HT1080 (cell line): ENCODE measurements at places on chromosomes 1 and 21. TPM values are rescaled to one million over a fixed set of nuclear protein-coding genes. Genes with fewer than 3 reads are reported as not detected.

GRCh38 chr1:239792157-239792556, 299.5 kb upstream of the FMN2 start:
- no peak for DNase-seq

- no peak for DNase-seq
Measured at GRCh38 chr1:156645056-156645455, 3.1 kb downstream of the BCAN start.

Gene RHD
- not detected in 2 replicates for total RNA-seq

DNA sequence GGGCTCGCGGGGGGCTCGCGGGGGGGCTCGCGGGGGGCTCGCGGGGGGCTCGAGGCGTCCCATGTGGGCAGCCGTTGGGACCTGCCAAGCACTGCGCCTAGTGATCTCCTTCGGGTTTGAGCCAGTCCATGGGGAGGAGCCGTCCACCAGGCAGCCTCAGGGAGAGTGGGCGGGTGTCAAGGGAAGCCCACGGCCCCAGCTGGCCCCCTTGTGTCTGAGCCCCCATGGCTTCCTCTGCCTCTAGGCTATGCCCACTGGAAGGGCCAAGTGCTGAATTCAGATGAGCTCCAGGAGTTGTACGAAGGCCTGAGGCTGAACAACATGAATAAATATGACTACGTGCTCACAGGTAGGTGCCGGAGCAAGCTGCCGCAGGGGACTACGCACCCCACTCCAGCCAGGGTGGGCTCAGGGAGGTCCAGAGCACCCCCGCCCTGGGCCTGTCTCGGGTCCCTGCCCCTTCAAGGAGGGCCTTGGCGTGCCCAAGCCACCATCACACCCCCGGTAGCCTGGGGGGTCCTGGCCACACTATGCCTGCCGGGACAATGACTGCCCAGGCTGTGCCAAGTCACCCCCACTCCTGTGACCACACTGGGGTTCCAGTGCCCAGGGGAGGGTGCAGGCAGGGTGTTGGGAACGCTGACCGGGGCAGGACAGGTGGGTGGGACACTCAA, 22.6 kb downstream of the PDXK start:
- DNase-seq = no peak

Gene CTPS1
- total RNA-seq = 61.8 and 71.4 TPM in 2 replicates

Gene UTS2
- total RNA-seq = not detected in 2 replicates

GRCh38 chr1:55210990-55211801, 4.0 kb downstream of the USP24 start:
- DNase-seq = no peak

Gene AIM2
- 1.2 and 3.2 TPM in 2 replicates for total RNA-seq

GRCh38 chr1:170687621-170688020, 23.7 kb downstream of the PRRX1 start:
- DNase-seq = no peak

Gene LINGO4
- not detected in 2 replicates for total RNA-seq

- no peak for DNase-seq
Measured at GRCh38 chr1:245128381-245129101, 26.2 kb upstream of the KIF26B start.

DNA sequence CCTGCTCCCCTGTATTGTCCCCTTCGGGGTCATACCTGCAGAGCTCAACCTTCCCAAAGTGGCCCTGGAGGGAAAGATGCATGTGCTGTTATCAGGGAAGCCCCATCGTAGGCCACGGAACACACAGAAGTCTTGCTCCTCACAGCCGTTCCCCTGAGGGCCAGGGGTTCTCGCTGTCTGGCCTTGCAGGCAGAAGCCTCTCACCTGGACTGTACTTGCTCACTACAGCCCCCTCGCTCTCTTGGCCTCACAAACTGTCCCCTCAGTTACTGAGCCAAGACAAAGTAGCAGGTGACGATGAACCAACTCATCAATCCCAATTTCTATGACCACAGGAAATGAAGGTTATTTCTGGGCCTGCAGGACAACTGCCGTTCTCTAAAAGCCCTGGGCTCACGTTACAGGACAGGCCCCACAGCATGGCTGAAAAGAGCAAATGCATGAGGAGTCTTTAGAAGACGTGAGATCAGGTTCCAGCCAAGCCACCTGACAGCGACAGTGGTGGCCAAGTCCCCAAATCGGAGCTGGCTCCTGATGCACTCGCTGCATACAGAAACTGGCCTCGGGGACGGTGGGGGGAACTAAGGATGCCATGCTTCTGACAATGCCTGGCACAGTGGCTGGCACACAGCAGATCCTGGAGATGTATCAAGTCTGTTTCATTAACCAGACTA, 95.0 kb downstream of the RAVER2 start:
- no peak for DNase-seq

DNA sequence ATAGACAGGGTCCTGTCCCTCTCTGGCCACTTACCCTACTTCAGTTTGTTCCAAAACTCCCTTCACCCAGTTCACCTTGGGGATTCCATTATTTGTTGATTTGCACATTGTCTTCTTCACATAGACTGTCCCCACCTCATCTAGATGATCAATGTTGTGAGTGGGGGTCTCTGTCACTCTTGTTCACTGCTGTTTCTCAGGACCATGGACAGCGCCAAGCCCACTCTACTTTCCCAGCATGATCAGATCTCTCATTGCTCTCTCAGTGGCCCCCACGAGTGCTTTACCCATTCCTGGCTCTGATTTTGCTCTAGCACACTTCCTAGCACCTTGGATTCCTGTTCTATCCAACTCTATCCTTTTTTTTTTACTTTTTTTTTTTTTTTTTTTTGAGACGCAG, 45.4 kb upstream of the IGSF21 start:
- no peak for DNase-seq

Gene AMY1A
- total RNA-seq = not detected in 2 replicates

DNA sequence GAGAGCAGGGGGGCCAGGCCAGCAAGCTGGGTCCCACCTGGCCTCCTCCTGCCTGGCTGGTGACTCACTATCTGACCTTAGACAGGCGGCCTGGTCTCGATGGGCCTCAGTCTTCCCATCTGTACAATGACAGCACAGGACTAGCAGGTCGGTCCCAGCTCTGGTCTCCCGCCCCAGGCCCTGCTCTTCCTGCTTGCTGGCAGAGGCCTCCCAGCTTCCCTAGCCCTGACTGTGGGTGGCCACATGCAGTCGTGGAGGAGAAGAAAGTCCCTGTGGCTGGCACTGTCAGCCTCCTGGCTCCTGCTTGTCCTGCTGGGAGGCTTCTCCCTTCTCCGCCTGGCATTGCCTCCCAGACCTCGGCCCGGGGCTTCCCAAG, 817 bp downstream of the EXTL1 start:
- no peak for DNase-seq

GRCh38 chr1:210301615-210302000, 27.1 kb upstream of the HHAT start:
- no peak for DNase-seq

DNA sequence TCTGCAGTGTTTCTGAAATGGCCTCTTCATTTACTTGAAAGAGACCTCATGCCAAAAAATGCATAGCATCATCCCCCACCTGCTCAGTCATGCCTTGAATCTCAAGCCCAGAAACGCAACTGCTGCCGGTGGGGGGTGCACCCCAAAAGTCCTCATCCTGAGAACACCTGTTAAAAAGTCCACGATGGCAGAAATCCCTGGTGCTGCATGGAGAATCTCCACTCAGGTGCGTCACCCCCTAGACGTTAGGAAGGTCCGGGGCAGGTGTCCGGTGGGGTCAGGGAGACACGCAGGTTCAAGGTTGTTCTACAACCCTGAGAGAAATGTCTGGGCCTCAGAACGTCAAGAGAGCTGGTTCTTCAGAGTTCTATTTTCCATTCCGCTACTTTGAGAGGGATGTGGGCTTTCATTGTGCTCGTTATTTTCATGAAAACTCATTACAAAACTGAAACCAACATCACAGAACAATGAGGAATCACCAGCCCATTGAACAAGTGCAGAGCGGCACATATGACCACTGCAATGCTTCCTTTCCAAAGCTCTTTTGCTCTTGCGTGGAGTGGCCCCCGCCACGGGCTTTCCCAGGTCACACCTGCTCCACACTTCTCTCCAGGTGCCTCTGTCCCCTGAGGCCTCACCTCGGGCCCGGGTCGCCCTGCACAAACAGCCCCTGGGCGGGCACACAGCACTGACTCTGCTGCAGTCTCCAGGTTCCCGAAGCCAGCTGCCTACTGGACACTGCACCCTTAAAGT, 201.9 kb downstream of the TOMM20 start:
- no peak for DNase-seq

DNA sequence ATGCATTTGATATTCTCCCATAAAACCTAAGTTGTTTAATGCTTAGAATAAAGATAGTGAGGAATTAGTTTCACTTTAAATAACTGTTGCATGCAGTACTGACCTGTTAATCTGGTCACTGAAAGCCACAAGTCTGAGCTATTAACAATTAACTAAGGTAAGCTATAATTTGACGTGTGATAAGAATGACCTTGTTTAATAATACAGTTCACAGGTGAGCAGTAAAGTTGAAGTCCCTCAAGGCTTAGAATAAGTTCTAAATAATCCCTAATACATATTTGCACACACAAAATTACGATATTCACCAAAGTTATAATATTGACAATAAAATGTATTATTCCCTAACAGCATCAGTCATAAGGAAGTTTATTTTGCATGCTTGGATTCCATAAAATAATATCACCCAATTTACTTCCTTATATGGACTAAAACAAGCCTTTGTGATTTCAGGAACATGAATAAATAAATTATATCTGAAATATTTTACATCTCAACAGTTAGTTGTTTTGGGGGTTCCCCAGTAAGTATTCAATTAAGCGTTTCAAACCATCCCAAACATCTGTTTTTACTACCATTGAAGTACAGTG, 70.6 kb upstream of the CHRM3 start:
- DNase-seq = no peak

- no peak for DNase-seq
Measured at GRCh38 chr1:225191199-225191753, 236.6 kb downstream of the LBR start.

GRCh38 chr21:14547834-14548513, 1.9 kb upstream of the SAMSN1 start:
- no peak for DNase-seq

DNA sequence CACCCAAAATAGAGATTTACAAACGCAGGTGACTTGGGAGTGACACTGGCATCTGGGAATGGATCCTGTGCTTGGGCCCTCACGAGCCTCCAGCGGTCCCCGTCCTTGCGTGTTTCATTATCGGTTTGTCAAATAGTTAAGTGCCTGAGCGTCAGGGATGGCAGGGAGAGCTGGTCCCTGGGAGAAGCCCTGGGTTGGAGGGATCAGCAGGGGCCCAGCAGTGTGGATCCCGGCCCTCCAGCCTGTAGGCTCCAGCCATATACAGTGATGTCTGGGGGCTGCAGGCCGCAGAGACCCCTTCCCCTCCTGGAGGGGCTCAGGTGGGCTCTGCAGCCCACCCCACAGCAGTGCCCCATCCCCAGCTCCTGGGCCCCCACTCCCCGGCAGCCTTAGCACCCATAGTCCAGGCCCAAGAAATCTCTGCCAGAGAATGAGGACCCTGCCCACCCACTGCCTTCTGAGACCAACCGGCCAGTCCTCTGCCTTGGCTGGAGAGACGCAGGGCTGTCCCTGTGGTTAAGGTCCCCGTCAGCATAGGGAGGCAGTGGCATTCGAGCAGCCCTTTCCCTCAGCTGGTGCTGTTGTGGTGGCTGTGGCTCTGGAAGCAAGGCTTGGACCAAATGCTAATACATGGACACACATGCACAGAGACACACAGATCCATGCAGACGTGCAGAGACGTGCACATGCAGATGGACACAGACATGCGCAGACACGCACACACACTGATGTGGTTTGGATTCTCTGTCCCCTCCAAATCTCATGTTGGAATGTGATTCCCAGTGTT, 2.4 kb upstream of the SLC19A1 start:
- no peak for DNase-seq

Gene GSTM3
- 52.4 and 81.8 TPM in 2 replicates for total RNA-seq

Gene DCST1
- total RNA-seq = 0.17 TPM in 1 of 2 replicates, not detected in the other

DNA sequence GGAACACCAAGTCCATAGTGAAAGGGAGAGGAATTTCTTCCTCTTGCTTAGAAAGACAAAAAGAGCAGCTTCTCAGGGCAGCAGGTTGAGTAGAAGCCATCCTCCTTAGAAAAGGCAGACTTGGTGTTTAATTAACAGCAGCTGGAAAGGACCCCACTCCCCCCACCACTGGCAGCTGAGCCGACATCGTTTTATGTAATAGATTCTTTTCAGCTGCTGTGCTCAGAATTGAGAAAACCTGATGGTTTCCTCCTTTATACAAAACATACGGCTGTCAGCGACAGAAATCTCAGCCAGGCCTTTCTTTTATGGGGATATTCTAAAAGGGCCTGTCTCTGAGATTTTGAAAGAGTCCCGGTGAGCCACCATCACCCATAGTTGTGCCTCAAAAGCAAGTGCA, 49.9 kb downstream of the MAN1C1 start:
- no peak for DNase-seq
